Nephron progenitor cell (in vitro differentiated cells): ENCODE measurements at places on chromosomes 16 and 17.

DNA sequence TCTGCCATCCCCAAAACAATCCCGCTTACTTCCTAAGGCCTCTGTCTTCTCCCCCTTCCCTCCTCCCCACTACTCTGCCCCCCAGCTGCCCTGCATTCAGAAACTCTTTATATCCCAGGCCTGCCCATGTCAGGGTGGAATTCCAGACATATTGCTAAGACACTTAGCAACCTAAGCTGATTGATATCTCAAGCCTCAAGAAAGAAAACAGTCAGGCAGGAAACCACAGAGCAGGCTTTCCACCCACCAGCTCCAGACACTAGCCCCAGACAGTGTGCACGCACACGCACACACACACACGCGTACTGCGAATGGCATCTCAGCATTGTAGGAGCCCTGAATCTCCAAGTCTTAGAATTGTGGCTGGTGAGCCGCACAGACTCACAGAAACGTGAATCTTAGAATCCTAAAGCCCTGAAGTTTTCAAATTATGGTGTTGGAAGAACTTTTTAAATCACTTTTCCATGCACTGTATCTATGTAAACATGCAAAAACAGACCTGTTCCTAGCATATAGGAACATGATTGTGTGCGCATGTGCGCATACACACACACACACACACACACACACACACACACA, 8.8 kb upstream of the LPCAT2 start:
- DNase-seq = no peak

DNA sequence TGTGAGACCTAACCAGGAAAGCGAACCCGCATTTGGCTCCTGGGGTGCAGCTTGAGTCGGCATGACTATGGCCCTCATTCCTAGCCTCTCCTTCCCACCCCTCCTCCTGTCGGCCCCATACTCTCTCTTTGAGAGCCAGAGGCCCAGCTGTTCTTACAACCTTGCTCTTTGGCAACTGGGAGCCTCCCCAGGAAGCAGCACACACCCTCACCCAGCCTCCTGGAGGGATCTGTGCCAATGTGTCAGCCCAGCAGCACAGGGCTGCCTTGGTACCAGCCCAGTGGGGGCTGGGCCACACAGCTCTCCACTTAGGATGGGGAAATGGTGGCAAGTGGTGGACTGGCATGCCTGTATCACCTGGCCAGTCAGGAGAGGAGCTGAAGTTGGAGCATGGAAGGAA, 70.3 kb upstream of the LGALS9 start:
- no peak for DNase-seq

- no peak for DNase-seq
These were observed 78.1 kb downstream of the SEC14L1 start for GRCh38 chr17:77218902-77219301.

DNA sequence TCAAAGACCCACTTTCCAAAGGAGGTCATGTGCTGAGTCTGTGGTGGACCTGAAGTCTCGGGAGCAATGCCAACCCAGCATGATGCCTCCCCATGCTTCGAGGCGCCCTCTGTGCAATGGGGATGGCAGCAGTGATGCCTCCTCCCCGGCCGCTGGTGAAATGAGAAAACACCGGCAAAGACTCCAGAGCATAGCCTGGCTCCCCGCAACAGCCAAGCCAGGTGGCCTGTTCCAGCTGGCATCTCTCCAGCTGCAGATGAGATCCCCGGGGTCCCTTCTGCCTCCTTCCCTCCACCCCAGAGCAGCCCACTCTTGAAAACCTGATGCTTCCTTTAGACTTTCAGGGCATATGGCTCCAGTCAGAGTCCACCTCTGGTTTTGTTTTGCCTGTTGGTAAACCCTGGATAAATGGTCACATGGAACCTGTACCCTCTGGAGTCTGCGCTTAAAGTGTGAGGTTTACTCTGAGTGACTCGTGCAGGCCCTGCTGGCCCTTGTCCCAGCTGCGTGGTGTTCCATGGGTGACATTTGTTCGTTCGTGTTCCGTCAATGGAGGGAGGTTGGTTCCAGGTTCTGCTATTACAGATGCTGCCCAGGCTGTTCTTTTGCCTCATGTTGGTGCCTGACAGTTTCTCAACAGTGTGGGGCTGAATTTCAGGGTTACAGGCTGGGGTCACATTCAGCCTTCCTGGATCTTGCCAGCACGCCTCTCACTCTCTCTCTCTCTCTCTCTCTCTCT, 181.8 kb upstream of the CIBAR2 start:
- no peak for DNase-seq

- no peak for DNase-seq
These were observed 9.2 kb downstream of the PRPSAP2 start for GRCh38 chr17:18866866-18867813.

GRCh38 chr17:14784997-14785696, 480.0 kb downstream of the PMP22 start:
- DNase-seq = no peak
